NCI-H146 (cell line): ENCODE measurements at places on chromosomes 5 and 9.

GRCh38 chr5:133109655-133110483, 58.1 kb downstream of the HSPA4 start:
- DNase-seq: no peak

- DNase-seq: no peak
Observed at GRCh38 chr5:134963098-134963497, 4.6 kb upstream of the CATSPER3 start.

DNA sequence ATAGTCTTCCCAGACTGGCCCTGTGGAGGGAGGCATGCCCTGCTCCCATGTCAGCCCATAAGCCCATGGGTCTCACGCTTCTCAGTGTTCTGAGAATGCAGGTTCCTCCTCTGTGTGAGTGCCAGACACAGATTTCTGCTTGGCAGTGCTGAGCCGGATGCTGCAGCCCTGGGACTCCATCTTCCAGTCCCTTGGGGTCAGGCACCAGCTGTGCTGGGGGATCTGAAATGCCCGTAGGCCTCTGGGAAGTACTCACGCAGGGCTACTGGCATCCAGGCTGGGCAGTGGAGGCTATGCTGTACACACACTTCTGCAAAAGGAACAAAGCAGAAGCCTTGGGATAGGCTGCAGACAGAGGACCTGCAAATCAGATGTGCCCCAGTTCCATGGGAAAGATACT, 1944.6 kb downstream of the EFNA5 start:
- DNase-seq: no peak

- DNase-seq: no peak
Observed at GRCh38 chr5:77103457-77103856, 16.4 kb upstream of the ZBED3 start.

- DNase-seq: no peak
Observed at GRCh38 chr5:158880483-158881001, 219.2 kb downstream of the EBF1 start.

- DNase-seq: no peak
Observed at GRCh38 chr5:1200495-1201326, 684 bp upstream of the SLC6A19 start.

- peak; percentile 51 for DNase-seq
Observed at GRCh38 chr5:107982703-107983425, 312.1 kb upstream of the EFNA5 start.

DNA sequence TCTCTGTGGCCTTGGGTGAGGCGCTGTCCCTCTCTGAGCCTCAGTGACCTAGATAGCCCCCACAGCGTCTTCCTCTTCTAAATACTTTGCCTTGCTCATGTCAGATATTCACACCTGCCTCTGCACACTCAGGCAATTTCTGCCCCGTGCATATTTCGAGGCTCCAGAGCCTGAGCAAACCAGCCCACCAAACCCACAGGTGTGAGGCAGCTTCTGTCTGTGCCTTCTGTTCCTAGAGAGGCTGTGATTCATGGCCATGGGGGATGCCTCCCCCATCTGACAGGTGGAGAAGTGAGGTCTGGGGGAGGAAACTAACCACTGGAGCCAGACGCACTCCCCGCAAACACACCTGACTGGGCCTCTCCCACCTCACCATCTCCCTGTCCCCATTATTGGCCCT, 42.7 kb upstream of the CPLX2 start:
- DNase-seq: no peak

- DNase-seq: no peak
Observed at GRCh38 chr9:120890320-120891244, 13.6 kb upstream of the PHF19 start.

- DNase-seq: no peak
Observed at GRCh38 chr9:14445946-14446345, 132.0 kb upstream of the NFIB start.

DNA sequence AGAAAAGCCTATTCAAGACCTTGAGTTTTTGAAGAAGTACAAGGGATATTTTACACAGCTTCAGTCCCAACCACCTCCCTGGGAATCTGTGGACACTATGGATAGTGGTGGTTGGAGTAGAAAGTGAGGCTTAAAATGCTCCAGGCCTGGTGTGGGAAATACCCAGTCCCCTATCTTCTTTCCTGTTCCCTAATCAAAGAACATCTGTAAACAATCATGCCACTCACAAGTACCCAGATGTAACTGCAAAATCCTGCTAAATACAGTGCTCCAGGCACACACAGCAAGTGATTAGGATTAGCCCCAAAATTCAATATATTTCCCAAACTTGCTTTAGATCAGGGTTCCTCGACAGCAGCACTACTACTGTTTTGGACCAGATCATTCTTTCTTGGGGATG, 46.0 kb upstream of the TMEM215 start:
- DNase-seq: no peak

- DNase-seq: no peak
Observed at GRCh38 chr5:39025456-39025855, 48.7 kb downstream of the RICTOR start.

GRCh38 chr9:76901801-76902200, 4.1 kb downstream of the PRUNE2 start:
- DNase-seq: no peak

GRCh38 chr5:171438738-171439137, 19.3 kb downstream of the FGF18 start:
- DNase-seq: no peak

DNA sequence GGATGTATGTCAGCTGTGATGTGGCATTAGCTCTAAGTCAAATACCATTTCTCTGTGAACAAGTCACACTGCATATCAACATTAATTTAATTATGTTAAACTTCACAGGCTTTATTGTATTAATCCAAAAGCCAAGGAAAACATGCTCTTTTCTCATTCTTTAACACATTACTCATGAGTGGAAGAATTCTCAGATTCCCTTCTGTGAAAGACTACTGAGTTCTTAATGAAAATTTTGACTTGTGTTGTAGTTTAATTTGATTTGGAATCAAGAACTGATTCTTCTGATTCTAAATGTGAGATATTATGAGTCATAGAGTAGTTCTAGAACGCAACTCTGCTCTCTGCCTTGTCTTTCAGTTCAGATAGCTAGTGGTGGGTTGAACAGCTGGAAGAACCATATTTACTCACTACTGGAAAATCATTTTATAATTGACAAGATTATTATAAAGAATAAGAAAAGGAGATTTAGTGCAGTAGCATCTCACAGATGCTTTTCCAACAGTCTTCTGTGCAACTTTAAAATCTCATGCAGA, 90.6 kb downstream of the VCAN start:
- no peak for DNase-seq

- no peak for DNase-seq
Observed at GRCh38 chr5:140296289-140296688, 6.6 kb downstream of the PFDN1 start.

DNA sequence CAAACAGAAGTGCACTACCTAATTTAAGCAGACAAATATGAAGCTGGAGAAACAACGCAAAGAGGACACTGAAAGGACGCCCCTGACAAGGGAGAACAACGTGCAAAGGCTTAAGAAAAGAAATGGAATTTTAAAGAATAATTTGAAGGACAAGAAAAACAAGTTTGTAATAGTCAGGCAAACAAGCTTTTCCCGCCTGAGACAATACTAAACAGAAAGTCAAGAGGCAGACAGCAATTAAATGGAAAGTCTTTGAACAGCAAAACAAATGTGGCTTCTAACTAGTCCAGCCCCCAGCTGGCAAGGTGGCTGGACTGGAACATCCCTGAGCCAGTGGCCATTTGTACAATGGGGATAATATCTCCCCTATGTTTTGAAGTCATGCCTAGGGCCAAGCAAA, 63.3 kb downstream of the SIL1 start:
- no peak for DNase-seq

DNA sequence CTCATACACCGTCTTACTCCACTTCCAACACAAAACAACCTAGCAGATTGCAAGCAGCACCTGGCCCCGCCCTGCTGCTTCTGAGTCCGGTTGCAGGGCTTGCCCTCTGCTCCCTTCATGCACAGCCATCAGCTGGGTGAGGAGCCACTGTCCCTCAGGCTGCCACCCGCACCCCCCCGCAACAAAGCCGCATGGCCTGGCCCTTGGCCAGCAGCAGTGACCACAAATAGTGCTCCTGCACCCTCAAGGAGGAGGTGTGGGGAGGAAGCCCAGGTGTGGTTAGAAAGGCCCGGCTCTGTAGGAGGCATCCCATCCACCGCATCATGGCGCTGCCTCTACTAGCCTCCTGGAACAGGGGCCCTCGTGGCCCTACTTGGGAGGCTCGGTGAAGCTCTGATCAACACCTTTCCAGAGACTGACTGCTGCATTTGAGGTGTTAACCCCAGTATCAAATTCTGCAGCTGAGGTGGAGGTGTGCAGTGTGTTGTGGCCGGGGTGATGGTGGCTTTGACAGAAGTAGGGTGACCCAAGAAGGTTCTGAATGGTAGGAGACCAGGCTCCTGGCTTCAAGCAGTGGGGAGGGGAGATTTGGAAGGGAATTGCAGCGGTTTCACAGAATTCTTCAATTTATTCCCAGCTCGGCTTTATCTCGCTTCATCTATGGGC, 52.7 kb downstream of the WNK2 start:
- DNase-seq: no peak

DNA sequence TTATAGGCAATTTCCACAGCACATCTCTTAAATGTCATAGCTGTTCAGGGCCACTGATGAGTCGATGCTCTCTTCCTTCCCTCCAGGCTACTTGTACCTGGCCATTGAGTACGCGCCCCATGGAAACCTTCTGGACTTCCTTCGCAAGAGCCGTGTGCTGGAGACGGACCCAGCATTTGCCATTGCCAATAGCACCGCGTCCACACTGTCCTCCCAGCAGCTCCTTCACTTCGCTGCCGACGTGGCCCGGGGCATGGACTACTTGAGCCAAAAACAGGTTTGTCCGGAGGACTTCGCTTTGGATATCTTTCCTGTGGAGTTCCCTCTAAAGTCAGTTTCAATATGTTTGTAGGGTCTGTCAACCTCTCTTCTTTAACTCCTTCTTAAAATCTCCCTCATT, 84.3 kb downstream of the EQTN start:
- DNase-seq: no peak

GRCh38 chr9:98798254-98798653, 1.9 kb upstream of the ANKS6 start:
- DNase-seq: no peak

- no peak for DNase-seq
Observed at GRCh38 chr9:136403538-136403914, 3.6 kb upstream of the SNAPC4 start.

- DNase-seq: no peak
Observed at GRCh38 chr9:134932606-134933005, 14.9 kb upstream of the FCN1 start.

- no peak for DNase-seq
Observed at GRCh38 chr5:126228934-126229333, 194.3 kb upstream of the GRAMD2B start.

- DNase-seq: no peak
Observed at GRCh38 chr9:116380496-116380995, 227.0 kb downstream of the PAPPA start.

- no peak for DNase-seq
Observed at GRCh38 chr5:75670577-75670976, 46.7 kb downstream of the POC5 start.

DNA sequence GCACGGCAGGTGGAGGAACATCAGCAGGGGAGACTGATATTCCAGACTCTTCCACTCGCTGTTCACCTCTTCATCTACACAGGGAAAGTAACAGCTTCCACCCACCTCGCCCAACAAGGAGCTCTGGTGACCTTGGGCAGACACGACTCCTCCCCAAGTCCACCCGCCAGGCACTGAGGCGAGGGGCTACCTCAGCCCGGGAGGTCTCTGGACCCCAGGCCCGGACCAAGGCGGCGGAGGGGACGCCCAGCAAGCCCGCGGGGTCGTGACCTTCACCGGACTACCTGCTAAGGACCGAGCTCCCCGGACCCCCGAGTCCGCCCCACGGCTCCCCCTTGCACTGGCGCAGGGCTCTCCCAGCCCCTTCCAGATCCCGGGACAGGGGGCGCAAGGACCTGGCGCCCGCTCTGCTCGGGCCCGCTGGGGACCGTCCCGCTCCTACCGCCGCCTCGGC, 70.2 kb upstream of the LPCAT1 start:
- DNase-seq: no peak

- DNase-seq: no peak
Observed at GRCh38 chr5:145105384-145105783, 729.8 kb downstream of the PRELID2 start.

GRCh38 chr5:27387535-27388073, 349.2 kb upstream of the CDH9 start:
- no peak for DNase-seq

- DNase-seq: no peak
Observed at GRCh38 chr9:16628413-16628812, 242.1 kb downstream of the BNC2 start.

- DNase-seq: no peak
Observed at GRCh38 chr9:72952381-72952690, 517 bp downstream of the ALDH1A1 start.

DNA sequence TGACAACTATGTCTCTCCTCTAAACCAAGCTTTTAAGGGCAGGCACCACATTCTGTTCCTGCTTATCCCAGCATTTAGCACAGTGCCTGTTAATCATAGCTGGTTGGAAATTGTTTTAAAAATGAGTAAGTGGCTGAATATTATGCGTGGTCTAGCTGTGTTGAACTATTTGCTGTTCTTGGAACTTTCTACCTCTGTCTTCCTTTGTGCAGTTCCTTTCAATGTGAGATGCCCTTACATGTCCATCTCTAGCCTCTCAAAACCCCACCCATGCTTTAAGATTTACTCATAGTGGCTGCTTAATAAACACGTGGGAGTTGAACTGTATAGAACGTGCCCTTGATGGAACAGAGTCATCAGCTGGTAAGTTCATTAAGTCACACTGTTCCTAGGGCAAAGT, 34.5 kb downstream of the C9orf57 start:
- DNase-seq: no peak

DNA sequence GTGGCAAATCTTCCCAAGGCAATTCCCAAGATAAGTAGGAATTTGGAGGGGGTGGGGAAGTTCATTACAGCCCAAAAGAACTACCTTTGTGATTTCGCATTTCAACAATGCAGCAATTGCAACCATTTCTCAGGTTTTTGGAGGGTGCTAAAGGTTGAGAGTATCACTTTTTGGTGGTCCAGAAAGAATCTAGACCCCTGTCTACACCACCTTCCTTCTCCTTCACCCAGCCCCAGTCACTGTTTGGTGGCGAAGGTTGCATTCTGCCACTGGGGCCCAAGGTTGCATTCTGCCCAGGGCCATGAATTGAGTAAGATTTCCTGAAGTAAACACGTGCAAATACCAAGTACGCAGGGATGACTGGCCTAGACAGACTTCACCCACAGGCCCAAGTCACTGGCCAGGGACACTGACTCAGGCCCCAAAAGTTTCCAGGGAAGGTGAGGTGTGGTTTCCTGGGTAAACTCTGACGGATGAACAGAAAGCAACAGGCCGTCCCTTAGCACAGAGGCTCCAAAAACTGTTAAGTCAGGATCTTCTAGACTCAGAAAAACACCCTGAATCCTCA, 5.7 kb downstream of the PDE6A start:
- no peak for DNase-seq
